CD4-positive, CD25-positive, alpha-beta regulatory T cell (primary cell): ENCODE measurements at places on chromosomes 6 and 20. TPM values are rescaled to one million over a fixed set of nuclear protein-coding genes. Genes with fewer than 3 reads are reported as not detected.

Gene NKX2-4
- not detected for total RNA-seq

Gene HLA-G
- 0.49 TPM for total RNA-seq

Gene HEY2
- not detected for total RNA-seq

Gene HRH3
- not detected for total RNA-seq

Gene ALDH5A1
- total RNA-seq: 4.7 TPM

Gene SIRPD
- not detected for total RNA-seq

Gene STX11
- total RNA-seq: 30.1 TPM

Gene PRSS16
- 0.49 TPM for total RNA-seq

Gene TCF15
- total RNA-seq: not detected

Gene COL19A1
- 0.17 TPM for total RNA-seq

Gene MUCL3
- total RNA-seq: not detected

Gene SLC2A10
- not detected for total RNA-seq

Gene B4GALT5
- 13.6 TPM for total RNA-seq
